IPS-NIHi11 (cell line): ENCODE measurements at places on chromosomes 12 and 14.

DNA sequence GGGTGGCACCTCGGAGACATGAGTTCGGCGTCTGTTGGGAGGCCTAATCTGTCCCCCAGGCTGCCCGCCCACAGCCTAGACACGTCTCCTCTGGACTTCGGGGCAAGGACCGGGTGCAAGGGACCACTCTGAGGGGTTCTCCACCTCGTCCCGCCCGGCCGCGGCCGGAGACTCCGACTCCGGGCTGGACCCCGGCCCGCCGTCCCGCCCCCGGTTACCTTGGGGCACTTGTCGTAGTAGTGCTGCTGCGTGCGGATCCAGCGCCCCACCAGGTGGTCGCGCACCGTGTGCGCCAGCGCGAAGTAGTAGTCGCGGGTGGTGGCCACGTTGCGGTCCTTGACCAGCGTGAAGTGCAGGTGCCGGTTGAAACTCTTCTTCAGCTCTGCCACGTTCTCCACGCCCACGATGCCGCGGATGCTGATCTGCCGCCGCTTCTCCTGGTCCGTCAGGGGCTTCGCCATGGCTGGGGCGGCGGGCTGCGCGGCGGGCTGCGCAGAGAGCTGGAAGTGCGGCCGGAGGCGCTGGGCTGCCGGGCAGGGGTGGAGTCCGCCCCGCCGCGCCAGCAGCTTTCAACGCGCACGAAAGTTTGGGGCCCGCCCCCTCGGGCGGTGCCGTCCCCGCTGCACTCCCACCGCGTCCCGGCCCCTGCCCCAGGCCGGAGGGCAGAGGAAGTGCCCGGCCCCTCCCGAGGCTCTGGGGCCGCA, at the start of gene PYGL:
Gene PYGL (minus strand): TSS at position 541 of the 704 bp plus-strand sequence. CDS start 80 bp downstream, at position 461.
- DNase-seq, result peak; percentile 90

DNA sequence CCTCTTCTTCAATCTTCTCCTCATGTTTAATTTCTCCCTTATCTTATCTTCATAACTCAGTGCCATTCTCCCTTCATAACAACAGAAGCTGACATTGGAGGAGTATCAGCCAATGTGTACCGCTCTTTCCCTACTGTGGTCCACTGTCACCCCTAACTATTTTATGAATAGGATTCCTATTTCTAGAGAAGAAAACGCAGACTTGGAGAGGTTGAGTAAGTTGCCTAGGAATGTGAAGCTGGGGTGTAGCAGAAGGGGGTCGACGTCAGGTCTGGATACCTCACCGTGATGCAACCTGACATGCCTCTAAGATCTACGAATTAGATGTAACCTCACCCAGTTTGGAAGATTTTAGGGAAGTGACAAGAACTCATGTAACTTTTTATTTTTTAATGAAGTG, 17.1 kb downstream of the LMO3 start:
- no peak for DNase-seq

- DNase-seq, result no peak
These were observed 191.6 kb upstream of the NUDT4 start for GRCh38 chr12:93186131-93186530.

DNA sequence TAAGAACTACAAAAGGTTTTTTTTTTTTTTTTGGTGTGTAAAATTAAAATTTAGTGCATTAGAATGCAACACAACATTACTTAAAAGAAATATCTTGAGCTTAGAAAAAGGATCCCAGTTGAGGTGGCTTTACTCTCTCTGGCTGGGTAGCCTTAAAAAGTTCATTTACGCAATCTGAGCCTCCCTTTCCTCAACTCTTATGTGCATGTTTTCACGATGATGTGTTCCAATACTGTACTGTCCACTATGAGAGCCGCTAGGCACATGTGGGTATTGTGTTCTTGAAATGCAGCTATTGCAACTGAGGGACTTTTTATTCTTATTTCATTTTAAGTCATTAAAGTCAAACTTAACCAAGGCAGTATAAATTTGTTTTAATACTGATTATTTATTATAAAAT, 460.9 kb upstream of the SYT1 start:
- no peak for DNase-seq

GRCh38 chr12:109944561-109945359, 44.7 kb downstream of the TCHP start:
- peak; percentile 81 for DNase-seq

GRCh38 chr12:12917517-12917916, 26.2 kb downstream of the GPRC5A start:
- DNase-seq, result no peak

- peak; percentile 3 for DNase-seq
These were observed 141.9 kb downstream of the KIF26A start for GRCh38 chr14:104280085-104280901.

GRCh38 chr14:64848239-64848638, 31.5 kb downstream of the SPTB start:
- DNase-seq, result no peak

- DNase-seq, result no peak
These were observed 619.2 kb upstream of the LRFN5 start for GRCh38 chr14:40987481-40987880.

DNA sequence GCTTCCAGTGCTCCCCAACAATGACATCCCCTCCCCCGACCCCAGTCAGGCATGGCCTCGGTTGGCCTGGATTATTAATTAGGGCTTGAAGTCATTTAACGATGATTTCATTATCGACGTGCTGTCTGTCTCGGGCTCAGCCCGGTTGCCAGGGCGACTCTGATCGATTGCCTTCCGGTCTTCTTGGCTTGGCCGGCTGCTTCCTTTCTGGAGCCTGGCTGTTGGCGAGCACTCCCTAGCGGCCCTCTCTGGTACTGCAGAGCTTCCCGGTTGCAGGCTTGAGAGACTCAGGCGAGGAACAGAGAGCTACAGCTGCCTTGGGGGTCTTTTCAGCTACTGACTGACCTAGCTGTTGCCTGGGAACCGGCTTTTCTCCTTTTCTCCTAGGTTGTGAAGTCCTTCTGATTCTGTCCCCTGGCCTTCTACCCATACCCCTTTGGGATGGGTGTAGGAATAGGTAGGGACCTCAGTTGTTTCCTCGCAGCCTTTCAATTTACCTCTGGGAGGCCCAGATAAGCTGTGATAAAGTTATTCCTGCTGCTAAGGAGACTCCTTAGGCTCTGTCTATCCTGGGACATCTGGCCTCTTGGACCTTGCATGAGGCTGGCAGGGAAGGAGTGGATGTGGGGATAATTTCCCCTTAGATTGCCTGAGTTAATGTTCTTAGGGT, 5.5 kb upstream of the CISTR start:
- DNase-seq, result peak; percentile 91

DNA sequence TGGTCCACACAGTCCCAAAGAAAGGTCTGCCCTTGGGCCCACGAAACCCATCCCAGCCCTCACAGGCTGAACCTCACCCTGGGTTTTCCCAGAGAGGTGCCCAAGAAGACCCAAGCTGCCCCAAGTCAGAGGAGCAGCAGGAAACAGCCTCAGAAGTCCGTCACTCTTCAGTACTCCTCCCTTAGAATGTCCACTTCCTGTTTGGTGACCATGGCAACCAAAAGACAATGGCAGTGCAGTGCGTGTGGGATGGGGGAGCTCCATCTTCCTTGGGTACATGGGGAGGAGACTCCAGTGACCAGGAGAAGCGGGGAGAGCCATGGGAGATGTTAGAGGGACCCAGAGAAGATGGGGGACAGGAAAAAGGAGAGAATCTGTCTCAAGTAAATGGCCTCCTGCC, 11.3 kb downstream of the SELPLG start:
- DNase-seq, result peak; percentile 67
